ENCODE measurements at places on chromosomes 6 and 20.

DNA sequence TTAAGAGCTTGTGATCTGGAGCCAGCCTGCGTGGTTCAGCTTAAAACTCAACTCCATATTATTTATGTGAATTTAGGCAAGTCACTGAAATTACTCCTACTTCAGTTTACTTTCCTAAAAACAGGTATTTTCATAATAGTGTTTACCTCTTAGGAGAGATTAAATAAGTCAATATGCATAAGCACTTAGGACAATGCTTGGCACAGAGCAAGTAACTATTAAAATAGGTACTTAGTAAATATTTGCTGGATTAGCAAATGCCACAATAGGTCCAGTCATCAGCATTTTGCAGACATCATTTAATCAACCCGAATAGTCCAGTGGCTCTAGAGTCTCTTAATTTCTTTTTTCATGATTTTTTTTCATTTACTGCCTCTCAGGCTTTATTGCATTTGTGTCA is 78.6 kb upstream of the PTPRK start:
- no peak for DNase-seq

- DNase-seq: no peak
Observed at GRCh38 chr6:98977671-98978292, 30.0 kb upstream of the FBXL4 start.

GRCh38 chr6:170366248-170366960 is 59.8 kb downstream of the FAM120B start:
- no peak for DNase-seq

DNA sequence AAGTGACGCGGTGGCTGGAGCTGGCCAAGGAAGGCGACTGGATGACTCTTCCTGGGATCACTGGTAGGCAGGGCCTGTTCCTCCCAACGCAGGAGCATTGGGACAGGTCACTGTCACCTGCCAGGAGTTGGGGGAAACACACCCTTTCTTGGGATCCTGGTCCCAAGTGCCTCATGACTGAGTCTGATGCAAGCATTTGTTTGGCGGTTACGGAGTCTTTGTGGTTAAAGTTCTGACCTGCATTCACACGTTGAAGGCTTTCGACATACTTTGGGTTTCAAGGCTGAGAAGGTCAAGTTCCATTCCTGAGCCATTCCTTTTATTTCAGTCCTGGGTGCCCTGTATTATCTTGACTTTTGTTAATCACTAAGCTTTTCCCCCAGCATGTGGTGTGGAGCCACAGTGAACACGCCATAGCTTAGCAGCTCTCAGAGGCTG is 6.0 kb downstream of the PNLDC1 start:
- no peak for DNase-seq

GRCh38 chr6:16001158-16001557 is 127.7 kb upstream of the MYLIP start:
- DNase-seq: no peak

DNA sequence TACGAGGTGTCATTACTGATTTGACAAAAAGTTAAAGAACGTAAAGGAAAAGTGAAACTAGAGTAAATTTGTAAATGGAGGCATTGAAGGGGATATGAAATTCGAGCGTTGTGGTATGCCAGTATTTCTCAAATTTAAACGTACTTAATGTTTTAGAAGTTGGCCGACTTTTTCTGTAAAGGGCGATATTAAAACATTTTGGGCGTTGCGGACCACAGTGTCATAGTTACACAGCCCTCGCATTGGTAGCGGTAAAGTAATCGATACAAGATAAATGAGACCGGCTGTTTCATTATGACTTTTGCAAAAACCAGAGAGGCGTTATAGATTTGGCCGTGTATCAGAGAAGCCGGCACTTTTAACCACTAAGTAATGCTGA is 39.6 kb downstream of the OR2B2 start:
- no peak for DNase-seq

DNA sequence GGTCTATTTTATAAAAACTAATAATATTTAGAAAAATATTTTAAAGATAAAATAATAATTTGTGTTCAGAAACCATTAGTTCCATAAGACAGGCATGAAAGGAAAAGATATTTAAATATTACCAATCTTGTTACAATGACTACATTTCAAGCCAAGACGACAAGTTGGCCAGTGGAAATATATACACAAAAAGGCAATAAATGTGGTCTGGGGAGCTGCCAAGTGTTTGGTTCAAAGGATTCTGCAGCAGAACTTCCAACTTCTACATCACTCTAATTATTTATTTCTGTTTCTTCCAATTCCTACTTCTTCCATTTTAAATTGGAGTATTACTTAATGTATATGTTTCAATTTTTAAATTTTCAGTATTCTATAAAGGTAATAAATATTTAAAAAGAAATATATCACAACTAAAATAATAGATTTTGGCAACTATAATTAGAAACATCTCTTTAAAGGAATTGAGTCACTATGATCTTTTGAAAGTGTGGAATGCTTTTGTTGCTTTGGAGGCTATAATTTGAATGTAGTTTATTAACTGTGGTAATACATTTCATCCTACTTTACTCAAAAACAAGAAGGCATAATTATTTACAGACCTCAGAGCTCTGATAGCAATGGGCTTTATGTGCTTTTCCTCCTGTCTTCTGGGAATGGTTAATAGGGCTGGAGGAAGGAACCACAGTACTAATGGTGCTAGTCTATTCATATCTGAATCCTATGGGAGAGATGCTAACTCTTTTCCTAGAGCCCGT is 129.7 kb upstream of the FAM184A start:
- no peak for DNase-seq

- DNase-seq: no peak
Observed at GRCh38 chr20:13684566-13685222, 46.0 kb upstream of the TASP1 start.

Measured in sigmoid colon (tissue), 7 donors.